ENCODE measurements at places on chromosomes 16 and 17.

- no peak for DNase-seq
These were observed 57.4 kb downstream of the PLCG2 start for GRCh38 chr16:81836279-81837054.

GRCh38 chr17:46766493-46767491 lies 51.7 kb downstream of the WNT3 start:
- no peak for DNase-seq

DNA sequence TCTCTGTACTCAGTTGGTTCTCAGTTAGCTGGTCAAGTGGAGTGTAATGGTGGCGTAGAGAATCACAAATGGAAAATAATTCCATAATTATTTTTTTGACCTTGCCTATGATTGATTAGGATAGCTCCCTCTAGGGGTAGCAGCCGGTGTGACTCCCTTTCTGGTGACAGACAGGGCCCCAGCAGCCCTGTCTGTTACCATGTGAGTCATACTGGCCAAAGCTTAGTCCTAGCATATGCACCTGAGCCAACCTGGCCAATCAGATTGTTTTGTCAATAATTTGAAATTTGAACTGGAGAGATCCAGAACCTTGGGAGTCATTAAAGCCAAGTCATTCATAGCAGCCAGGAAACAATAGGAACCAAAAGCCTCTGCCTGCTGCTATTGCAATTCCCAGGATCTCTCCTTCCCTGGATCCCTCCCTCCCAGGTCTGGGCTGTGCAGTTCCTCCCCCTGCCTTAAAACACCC lies 5.6 kb downstream of the PNPO start:
- DNase-seq = peak; percentile 63

- no peak for DNase-seq
These were observed 221.3 kb downstream of the SEC14L1 start for GRCh38 chr17:77361986-77362620.

DNA sequence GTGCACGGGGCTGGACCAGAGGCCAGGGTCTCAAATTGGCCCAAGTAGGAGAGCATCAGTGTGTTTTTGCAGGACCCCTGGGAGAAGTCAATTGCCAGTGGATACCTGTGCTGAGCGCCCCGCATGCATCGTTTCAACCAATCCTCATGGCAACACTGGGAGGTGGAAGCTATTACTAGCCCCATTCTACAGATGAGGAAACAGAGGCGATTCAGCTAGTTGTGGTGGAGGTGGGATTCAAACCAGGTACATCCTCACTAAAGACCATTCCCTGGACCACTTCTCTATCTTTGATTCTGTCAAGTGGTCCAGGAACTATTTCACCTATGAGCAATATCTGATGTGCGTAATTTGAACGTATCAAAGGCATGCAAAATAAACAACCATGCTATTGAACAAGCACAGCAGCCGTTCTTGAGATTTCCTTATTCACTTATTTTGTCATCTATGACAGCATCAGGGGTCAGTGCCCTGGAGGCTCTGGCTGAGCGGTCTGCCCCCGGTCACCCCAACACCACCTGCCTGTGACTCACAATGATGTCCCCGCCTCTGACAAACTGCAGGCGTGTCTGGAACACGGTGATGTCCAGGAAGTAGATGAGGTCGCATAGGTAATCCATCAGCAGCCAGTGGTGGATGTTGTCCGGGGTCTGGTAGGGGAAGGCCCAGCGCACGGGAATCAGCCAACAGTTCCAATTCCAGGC lies 54.0 kb downstream of the CNGB1 start:
- no peak for DNase-seq

DNA sequence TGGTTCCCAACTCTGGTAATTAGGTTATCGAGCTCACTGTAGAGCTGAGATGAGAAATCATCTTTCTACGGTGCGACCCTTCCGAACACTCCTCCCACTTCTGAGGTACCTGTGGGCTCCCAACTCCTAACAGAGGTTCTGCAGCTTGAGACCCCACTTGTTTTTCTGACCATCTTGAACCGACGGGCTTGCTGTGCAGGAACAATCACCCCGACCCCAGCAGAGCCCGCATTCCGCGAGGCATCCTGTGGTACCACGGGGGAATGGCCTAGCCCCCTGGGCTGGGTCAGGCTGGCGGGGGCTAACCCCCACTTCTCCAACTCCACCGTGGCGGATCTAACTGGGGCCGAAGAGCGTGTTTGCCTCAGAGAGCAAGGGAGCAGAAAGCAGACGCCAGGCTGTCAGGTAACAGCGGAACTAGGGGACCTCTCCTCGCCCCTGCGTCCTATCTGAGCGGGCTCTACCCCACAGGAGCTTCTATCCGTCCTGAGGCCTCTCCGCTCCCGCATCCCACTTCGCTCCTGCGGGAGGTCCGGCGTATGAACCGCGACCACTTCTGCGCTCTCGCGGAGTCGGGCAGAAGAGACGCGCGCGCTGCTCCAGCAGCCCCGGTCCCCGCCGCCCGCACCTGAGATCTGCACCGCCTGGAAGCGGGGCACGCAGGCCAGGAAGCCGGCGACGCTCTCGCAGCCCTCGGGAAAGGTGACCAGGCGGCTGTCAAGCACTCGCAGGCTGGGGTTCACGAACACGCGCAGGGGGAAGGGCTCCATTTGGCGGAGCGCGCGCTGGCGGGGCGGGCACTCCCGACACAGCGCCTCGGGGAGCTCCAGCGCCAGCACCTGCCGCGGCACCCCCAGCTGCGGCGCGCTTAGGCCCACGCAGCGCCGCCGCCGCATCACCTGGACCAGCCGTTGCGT lies 761 bp downstream of the PDF start:
- DNase-seq = peak; percentile 54

DNA sequence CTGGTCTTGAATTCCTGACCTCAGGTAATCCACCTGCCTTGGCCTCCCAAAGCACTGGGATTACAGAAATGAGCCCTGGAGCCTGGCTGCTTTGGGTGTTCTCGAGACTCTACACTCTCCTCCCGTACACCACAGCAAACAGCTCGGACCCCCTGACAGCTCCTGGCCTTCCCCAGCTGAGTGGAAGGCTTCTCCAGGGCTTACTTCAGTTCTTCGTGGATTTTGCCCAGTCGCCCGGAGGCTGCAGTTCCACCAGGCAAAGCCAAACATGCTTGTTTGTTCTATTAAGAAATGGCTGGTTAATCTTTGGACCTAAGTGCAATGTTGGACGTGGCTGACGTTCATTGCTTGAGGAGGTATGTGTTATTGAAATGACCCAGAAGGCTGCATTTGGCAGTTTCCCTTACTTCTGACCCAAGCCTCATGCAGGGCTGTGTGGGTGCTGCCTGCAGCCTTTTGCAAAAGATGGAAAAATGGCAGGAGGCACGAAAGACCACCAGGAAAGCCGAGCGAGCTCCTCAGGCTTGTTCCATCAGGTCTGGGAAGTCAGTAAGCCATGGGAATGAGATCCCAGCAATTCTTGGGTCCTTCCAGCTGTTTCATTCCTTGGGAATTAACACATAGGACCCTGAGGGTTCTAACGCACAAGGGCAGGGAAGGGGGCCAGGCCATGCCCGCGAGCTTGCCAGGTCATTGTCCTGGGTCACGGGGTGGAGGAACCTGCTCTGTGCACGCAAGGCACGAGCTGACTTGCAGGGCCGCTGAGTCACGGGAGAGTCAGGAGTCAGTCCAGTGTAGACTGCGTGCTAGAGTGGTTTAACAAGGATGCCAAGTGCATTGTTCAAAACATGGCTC lies 23.9 kb upstream of the KLHDC4 start:
- DNase-seq = no peak

- no peak for DNase-seq
These were observed 162.5 kb downstream of the TRIM37 start for GRCh38 chr17:58944166-58944565.

GRCh38 chr17:31392002-31392855 lies 754 bp downstream of the RAB11FIP4 start:
- no peak for DNase-seq

- no peak for DNase-seq
These were observed 161.5 kb downstream of the FOXL1 start for GRCh38 chr16:86739808-86740207.

DNA sequence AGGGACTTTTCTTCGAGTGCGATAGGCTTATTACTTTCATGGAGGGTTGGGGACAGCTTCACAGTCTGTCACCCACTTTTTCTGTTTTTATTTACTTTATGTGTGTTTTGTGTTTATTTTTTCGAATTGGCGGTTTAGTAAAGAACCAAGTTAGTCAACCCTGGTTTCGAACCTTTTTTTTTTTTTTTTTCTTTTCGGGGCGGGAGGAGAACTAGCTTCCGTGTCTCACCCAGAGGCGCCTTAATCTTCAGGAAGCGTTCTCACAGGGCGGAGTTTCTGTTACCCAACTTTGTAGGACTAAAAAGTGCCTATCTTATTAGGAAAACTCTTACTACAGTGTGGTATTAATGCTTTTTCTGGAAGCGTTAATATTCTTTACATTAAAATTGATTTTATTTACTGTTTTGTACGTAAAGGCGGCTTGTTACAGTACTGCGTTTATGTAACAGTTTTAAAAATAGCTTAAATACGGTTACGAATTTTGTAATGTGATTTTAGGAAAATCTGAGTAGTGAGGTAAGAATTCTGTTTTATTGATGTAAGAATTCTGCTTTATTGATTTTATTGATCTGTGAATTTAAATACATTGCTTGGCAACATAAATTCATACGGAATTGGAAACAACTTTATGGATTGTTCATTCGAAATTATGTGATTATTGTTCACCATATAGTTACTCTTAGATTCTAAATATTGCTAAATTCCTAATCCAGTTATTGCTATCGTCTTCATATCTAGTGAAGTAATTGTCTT lies 885 bp downstream of the ZNF207 start:
- peak; percentile 24 for DNase-seq

- DNase-seq = no peak
These were observed 6.2 kb upstream of the MEOX1 start for GRCh38 chr17:43667947-43668348.

- no peak for DNase-seq
These were observed 266.0 kb downstream of the SNX29 start for GRCh38 chr16:12242516-12242915.

All from T-helper 17 cell (primary cell).